ENCODE measurements at places on chromosomes 1 and 21.

GRCh38 chr1:208381481-208381880 is 137.3 kb upstream of the PLXNA2 start:
- no peak for DNase-seq

- no peak for DNase-seq
Observed at GRCh38 chr1:189522441-189522840, 955.2 kb downstream of the BRINP3 start.

DNA sequence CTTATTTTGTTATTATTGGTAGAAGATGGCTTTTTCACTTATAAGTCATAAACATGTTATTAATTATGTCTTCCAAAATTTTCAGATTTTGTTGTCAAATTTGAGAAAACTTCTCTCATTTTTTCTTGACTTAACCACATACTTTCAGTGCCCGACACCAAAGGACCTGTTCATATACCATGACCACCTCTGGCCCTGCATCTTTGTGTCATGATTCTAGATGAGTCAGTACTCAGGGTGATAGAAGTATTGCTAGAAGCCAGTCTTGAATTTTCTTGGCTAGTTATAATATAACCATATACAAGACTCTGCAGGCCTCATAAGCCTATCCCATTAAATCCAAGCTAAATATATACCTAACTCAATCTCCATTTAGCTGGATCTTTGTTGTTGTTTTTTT is 35.4 kb upstream of the DPH5 start:
- DNase-seq, result no peak

- DNase-seq, result no peak
Observed at GRCh38 chr1:84698151-84699110, 8.2 kb upstream of the SSX2IP start.

GRCh38 chr1:158687037-158687436 is 522 bp upstream of the SPTA1 start:
- DNase-seq, result no peak

DNA sequence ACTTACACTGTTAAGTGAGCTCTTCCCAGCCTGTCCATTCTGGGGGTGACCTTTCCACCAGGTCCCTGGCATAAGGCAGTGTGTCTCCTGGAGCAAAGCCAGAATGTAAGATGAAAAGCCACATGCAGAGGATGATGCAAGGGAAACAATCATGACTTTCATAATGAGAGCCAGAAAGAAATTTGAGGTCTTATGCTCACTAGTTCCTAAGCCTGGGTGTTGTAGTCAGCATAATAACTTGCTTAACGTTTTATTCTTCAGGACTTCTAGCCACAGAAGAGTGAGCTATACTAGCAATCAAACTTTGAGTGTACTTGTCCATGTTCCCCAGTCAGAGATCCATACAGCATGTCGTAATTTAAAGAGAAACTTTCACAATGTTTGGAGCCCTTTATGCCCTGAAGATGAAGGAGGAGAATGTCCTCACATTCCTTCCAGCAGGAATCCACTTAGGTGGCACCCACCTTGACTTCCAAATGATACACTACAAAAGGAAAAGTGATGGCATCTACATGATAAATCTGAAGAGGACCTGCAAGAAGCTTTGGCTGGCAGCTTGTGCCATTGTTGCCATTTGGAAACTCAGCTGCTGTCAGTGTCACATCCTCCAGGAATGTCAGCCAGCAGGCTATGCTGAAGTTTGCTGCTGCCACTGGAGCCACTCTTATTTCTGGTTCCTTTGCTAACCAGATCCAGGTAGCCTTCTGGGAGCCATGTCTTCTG is 60.5 kb upstream of the FOXD3 start:
- DNase-seq, result no peak

DNA sequence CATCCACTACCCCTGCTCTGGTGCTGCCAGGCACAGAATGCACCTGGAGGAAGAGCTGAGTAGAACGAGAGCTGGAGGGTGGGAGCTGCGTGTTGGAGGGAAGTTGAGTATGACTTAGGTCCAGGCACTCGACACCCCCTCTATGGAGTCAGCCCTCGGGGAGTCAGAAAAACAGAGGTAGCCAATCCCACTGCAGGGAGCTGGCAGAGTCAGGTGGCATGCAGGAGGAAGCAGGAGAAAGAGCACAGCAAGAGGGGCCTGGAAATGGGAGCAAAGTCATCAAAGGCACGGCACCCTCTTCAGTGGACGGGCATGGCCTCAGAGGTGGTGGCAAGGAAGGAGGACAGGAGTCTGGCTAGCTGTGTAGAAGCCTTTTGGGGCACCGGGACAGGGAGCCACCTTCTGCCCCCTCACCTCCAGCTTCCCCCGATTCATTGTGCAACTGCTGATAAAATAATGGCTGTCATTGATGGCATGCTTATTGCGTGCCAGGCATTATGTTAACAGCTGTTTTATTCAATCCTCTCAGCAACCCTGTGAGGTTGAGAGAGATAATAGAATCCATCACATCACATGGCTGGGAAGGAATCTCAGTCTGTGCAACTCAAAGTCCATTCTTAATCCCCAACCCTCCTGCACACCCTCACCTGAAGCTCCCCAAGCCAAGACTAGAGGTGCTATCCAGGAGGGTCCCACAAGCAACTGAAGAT is 42.0 kb downstream of the C1orf198 start:
- no peak for DNase-seq

- DNase-seq, result no peak
Observed at GRCh38 chr1:81799939-81800694, 617 bp upstream of the ADGRL2 start.

GRCh38 chr1:223456747-223457146 is 63.5 kb downstream of the CCDC185 start:
- no peak for DNase-seq

DNA sequence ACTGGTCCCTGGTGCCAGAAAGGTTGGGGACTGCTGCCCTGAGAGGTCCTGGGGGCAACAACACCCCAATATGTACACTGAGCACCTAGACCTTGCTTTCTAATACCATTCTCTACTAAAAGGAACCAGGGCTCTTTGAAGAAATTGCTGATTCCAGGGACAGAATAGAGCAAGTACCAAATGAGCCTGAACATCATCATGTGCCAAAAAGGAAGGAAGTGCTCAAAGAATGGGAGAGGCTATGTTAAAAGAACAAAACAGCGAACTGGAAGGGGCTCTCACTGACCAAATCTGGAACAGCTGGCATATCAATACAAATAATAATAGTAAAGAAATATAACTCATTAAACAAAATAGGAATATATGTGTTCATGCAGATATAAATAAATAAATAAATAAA is 50.8 kb downstream of the PIK3R3 start:
- no peak for DNase-seq

DNA sequence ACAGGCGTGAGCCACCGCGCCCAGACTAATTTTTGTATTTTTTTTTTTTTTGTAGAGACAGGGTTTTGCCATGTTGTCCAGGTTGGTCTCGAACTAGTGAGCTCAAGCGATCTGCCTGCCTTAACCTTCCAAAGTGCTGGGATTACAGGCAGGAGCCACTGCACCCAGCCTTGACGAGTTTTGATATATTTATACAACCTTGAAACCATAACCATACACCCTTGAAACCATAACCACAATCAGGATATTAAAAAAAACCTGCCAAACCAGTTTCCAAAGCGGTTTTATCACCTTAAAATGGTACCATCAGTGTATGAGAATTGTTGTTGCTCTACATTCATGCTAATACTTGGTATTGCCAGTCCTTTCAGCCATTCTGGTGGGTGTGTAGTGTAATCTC is 3.7 kb upstream of the PHACTR4 start:
- no peak for DNase-seq

GRCh38 chr1:210764536-210764935 is 369.4 kb downstream of the KCNH1 start:
- DNase-seq, result no peak

- no peak for DNase-seq
Observed at GRCh38 chr1:62184336-62184735, 10.3 kb upstream of the L1TD1 start.

GRCh38 chr1:8437347-8437746 is 119.4 kb downstream of the SLC45A1 start:
- no peak for DNase-seq

- DNase-seq, result no peak
Observed at GRCh38 chr1:80910426-80910825, 890.3 kb upstream of the ADGRL2 start.

DNA sequence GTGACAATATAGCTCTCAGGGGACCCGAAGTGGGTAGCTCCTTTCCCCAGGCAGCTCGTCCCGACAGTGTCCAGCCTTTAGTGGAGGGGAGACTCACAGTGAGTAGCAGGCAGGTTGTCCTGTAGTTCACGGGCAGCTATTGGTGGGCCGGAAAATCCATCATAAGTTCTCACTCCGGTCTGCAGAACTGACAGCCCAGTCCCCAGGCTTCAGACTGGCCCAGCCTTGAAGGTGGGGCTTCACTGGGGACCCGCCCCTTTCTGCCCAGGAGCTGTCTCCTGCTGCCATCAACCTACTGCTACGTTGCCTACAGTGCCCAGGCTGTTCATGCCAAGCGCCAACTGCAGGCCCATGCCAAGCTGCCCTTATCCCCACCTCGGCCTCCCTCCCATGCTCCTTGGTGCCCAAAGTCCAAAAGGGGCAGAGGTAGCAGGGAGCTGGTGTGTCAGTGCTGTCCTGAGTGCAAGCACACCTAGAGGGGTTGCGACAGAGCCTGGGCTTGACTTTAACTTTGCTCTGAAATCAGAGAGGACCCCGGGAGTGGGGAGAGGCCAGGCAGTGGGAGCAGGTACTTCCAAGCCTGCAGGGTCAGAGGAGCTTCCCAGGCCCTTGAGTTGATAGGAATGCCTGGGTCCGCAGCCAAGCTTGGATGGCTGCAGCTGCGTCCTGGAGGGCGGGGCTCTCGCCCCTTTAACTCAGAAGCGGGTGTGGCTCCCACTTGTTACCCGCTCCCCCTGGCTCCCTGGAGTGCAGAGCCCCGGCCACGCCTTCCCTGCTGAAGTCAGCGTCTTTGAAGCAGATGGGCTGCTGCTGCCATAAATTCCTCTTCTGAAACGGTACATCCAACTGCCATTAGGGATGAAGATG is 1144.3 kb upstream of the NCAM2 start:
- no peak for DNase-seq

- DNase-seq, result no peak
Observed at GRCh38 chr1:185864331-185864730, 130.1 kb downstream of the HMCN1 start.

- no peak for DNase-seq
Observed at GRCh38 chr1:1758059-1758621, 20.1 kb downstream of the NADK start.

- no peak for DNase-seq
Observed at GRCh38 chr1:66135161-66135560, 342.5 kb downstream of the PDE4B start.

DNA sequence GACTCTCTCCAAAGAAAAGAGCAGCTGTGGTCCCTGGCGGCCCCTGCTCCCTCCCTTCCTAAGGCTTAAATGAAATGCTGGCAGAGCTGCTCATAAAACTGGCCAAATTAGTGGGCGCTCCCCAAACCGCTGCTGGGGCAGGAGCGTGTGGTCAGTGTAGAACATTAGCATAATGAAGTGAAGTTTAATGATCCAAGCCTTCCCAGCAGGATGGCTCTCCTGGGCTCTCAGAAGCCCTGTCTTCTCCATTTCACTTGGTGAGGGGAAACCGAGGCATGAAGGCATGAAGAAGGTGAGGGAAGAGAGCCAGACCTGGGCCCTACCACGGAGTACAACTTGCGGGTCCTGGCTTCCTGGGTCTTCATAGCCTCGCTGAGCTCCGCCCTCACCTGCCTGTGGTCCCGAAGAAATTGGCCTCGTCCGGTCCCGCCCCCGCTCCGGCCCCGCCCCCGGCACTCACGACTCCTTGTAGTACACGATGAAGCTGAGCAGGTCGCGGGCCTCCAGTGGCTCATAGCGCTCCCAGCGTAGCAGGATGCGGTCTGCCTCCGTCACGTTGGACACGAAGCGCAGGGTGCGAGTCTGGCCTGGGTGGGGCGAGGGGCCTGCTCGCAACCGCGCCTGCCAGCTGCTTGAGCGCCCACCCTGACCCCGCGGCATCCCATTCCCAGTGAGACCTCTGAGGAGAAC is 10.3 kb downstream of the INSRR start:
- peak; percentile 60 for DNase-seq

DNA sequence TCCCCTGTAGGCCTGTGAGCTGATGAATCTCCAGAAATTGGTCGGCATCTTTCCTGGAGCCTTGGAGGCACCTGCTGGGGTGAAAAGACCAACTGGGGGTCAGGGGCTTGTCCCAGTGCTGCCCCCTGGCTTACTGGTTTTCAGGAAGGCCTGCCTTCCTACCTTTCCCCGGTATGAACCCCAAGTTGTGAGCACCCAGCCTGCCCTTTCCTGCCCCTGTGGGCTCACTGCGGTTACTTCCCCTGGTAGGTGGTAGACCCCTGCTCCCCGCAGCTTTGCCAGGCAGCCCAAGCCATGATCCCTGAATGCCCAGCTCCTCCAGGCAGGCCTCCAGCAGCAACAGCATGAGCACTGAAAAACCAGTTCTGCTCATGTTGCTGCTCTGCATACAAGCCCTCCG is 10.2 kb downstream of the DMRTB1 start:
- no peak for DNase-seq

DNA sequence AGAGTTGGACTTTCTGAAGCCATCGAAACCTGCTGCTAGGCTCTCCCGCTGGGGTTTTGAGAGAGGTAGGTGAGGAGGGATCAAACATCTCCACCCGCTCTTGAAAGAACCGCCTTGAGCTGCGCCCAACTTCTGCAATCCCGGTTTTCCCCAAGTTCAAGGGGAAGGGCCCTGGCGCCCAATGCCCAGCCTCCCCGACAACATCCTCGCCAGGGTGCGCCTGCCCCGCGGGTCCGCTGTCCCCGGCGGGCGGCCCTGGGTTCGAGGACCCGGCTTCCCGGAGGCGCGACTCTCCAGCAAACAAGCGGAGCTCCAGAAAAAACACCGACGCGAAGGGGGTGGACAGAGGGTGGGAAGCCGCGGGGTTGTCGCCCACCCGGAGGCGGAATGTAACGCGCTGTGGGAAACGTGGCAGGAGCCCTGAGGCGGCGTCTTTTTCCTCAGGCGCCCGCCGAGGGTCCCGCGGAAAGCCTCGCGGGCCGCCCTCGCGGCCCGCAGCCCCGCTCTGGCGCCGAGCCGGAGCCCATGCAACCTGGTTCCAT is 607 bp downstream of the BTG3 start:
- peak; percentile 8 for DNase-seq

DNA sequence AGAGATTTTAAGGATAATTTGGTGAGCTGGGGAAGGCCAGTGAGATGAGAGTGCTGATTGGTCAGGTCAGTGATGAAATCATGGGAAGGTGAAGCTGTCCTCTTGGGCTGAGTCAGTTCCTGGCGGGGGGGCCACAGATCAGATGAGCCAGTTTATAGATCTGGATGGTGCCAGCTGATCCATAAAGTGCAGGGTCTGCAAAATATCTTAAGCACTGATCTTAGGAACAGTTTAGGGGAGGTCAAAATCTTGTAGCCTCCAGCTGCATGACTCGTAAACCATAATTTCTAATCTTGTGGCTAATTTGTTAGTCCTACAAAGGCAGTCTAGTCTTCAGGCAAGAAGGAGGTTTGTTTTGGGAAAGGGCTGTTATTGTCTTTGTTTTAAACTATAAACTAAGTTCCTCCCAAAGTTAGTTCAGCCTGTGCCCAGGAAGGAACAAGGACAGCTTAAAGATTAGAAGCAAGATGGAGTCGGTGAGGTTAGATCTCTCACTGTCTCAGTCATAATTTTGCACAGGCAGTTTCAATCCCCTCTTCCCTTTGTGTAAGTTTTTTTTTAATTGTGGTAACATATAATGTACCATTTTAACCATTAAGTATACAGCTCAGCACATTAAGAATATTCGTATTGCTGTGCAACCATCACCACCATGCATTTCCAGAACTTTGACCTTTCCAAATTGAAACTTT is 39.4 kb downstream of the PTAFR start:
- no peak for DNase-seq

Measured in activated T-cell treated with anti-CD3 and anti-CD28 coated beads for 1 hour (primary cell).